ENCODE measurements at places on chromosomes 1 and 21.

DNA sequence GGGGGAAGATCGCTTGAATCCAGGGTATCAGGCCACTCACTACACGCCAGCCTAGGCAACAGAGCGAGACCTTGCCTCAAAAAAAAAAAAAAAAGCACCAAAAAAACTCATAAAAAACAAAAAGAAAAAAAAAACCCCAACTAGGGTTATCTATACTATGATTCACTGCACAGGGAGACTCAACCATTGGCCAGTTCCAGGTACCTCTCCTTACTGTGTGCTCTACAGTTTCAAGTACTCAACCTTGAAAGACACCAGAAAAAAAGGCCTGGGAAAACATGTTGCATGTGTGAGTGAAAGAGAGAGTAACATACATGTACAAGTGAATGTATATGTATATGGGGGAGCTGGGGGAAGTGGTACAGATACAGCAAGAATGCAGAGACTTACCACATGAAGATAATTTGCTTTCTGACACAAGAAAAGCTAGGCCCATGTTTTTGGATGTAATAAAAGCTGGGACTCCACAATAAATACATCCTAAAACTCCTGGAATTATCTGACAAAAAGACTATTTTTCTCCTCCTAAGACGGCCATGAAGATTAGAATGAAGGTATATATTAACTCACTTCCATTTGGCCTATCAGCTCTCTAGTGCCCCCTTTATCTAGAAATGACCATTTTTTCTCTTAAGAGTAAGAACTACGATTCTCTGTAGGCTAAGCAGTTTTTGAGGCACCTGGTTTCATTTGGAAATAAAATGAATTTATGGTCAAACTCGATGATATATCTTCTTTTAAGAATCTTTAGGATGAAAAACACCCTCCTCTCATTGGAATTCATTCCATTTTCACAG is 52.2 kb downstream of the SLC27A3 start:
- no peak for DNase-seq

GRCh38 chr1:230267338-230268065 is 158.6 kb downstream of the PGBD5 start:
- no peak for DNase-seq

- no peak for DNase-seq
Measured at GRCh38 chr21:14401217-14401616, 18.3 kb upstream of the HSPA13 start.

DNA sequence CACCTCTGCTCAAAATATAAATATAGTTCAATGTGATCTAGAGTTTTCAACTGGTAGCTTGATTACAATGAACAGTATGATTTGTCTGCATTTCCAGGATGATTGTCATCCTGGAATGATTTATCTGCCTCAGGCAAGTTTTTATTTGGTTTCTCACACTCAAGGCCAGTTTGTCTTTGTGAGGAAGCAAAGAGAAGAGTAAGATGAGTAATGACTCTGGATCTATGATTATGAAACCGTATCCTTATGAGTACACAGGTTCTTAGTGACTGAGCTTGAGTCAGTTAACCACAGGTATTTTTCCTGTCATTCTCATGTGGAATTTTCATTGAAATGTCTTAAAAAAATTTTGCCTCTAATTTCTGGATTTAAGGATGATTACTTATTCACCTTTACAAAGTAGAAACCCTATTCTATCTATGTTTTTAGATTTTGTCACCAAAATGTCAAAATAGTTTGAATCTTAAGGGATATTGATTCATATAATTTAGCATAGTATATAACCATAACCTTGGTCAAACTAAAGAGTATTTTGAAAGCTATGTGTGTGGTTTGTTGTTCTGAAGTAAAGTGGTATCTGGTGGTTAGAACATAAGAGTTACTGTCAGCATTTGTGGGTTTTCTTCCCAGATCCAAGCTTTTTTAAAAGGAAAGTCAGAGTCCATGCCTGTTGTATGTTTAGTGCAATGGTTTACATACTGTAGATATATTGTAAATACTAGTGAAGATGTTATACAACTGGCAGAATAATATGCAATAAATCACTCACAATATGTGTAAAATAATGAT is 145.0 kb downstream of the RASAL2 start:
- DNase-seq, result no peak

DNA sequence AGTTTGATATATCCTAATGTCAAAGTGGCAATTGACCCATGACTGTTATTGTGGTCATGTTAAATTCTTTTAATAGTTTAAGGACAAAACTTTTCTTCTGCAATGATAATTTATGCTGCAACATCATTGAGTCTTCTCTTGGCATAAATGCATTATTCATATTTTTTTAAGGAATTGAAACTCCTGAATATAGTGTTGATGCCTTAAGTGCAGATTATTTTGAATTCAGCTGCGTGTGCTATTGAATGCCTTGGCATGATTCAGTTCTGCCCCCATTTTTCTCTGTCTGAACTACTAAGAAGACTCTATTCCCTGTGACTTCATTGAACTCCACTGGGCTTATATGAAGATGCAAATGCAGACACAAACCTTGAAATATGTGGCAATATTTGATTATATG is 22.6 kb upstream of the NOS1AP start:
- DNase-seq, result no peak

- no peak for DNase-seq
Measured at GRCh38 chr1:242242983-242243382, 244.1 kb upstream of the MAP1LC3C start.

DNA sequence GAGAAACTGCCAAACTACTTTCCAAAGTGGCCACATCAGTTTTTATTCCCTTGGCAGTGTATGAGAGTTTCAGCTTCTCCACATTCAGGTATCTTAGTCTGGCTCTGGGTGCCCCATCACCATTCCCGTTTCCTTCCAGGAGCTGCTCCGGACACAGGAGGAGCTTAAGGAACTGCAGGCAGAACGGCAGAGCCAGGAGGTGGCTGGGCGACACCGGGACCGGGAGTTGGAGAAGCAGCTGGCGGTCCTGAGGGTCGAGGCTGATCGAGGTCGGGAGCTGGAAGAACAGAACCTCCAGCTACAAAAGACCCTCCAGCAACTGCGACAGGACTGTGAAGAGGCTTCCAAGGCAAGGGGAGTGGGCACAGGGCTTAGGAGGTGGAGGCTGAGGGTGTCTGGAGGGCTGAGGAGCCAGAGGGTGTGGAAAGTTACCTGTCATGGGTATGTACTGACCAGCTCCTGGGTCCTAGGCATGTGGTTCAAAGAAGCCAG is 10.9 kb upstream of the TUFT1 start:
- DNase-seq, result no peak

DNA sequence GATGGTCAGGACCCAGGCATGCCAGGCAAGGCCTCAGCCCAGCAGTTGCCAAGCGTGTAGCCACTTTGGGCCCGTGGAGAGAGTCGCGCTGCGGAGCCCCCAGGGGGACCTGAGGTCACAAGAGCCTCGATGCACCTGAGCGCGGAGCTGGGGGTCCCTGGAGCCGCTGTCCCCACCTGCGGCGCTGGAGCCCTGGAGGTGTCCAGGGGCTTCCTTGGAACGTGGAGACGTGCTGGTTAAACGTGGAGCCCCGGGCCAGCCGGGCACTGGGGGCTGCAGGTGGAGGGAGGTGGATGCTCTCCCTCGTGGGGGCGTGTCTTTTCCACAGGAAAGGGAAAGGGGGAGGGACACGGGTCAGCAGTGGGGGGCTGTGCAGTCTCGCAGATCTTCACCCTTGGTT is 3.1 kb downstream of the PLCH2 start:
- DNase-seq, result no peak

- DNase-seq, result no peak
Measured at GRCh38 chr21:22421416-22422180, 1423.4 kb downstream of the NCAM2 start.
